ENCODE measurements at places on chromosomes 13 and 19.

- DNase-seq = no peak
These were observed 964.8 kb downstream of the PCDH9 start for GRCh38 chr13:66265371-66265770.

GRCh38 chr13:63629591-63629990 is 2213.9 kb upstream of the PCDH20 start:
- DNase-seq = no peak

GRCh38 chr13:102692491-102692826 is 2.4 kb downstream of the METTL21C start:
- no peak for DNase-seq

GRCh38 chr13:76992548-76993001 is 694 bp downstream of the CLN5 start:
- no peak for DNase-seq

DNA sequence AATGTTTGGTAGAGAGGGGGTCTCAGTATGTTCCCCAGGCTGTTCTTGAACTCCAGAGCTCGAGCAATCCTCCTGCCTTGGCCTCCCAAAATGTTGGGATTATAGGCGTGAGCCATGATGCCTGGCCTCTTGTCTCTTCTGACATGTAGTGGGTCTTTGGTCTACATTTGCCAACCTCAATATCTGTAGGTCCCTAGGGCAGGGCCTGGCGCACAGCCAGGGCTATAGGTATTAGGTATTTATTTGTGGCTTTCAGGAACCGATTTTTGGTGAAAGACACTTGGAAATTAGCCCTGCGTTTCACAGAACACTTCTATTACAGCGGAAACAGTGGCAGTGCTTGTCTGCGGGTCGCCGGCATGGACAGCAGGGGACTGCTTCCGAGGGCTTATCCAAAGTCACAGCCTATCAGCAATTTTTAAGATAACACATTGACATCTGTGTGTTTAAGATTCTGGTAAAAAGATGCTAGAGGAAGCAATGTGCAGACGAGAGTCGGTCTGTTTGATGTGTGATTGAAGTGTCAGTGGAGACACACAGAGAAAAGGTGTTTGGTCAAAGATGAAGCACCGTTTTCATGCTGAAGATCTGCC is 14.5 kb downstream of the ZNF536 start:
- DNase-seq = no peak

- DNase-seq = no peak
These were observed 57.2 kb upstream of the ZNRF4 start for GRCh38 chr19:5397804-5398692.

GRCh38 chr13:94248454-94249228 is 230.8 kb downstream of the DCT start:
- no peak for DNase-seq

DNA sequence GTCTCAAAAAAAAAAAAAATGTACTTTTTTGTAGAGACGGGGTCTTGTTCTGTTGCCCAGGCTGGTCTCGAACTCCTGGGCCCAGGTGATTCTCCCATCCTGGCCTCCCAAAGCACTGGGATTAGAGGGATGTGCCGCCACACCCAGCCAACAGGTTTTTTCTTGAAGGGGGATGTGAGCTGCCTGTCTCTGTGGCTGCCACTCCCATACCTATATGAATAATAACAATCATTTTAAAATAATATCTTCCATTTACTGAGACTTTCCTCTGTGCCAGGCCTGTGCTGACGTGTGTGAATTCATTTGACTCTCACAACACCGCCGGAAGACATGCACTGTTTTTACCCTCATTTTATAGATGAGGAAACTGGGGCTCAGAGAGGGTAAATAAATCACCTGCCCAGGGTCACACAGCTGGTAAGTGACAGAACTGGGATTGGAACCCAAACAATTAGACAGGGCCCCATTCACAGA is 7.2 kb upstream of the BCL3 start:
- no peak for DNase-seq

DNA sequence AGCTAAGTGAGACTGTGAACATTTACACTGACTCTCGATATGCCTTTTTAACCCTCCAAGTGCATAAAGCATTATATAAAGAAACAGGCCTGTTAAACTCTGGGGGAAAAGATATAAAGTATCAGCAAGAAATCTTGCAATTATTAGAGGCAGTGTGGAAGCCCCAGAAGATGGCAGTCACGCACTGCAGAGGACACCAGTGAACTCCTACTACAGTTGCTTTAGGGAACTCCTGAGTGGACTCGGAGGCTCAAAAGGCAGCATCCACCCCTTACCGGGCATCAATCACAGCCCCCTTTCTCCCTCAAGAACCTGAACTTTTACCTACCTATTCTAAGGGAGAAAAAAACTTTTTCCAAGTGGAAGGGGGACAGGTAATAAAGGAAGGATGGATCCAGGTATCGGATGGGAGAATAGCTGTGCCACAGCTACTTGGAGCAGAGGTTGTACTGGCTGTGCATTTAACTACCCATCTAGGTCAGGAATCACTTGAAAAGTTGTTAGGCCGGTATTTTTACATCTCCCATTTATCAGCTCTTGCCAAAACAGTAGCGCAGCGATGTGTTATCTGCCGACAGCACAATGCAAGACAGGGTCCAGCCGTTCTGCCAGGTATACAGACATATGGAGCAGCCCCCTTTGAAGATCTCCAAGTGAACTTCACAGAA is 80.1 kb downstream of the ZNF486 start:
- DNase-seq = no peak

DNA sequence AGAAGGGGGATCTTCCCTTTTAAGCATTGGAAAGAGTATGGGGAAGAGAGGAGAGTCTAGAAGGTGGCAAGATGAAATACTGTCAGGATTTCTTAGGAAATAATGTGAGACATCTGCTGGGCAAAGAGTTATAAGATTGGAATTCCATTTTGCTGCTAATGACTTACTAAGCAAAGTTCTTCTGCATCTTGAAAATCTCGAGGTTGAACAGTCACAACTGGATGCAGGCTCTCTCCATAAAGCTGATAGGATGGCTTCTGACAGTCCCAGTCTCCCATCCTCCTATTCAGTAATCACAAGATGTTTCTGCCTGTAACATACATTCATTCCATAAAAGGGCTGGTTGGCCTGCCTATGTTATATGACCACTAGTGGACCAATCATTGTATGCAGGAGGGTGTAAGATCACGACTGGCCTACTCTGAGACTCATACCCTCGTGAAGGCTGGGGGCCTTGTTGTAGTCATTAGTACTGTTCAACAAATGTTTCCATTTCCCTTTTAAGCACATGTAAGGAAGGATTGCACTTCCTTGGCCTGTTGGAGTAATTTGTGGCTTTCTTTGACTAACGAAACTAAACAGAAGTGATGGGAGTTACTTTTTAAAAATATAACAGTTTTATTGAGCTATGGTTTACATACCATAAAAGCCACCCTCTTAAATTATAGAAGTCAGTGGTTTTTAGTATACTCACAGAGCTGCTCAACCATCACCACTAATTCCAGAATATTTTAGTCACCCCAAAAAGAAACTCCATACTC is 45.0 kb upstream of the TDRD3 start:
- DNase-seq = no peak
